Karpas-422 (cell line): ENCODE measurements at places on chromosomes 11 and 22. TPM values are rescaled to one million over a fixed set of nuclear protein-coding genes. Genes with fewer than 3 reads are reported as not detected.

GRCh38 chr22:17664414-17665055 is 26.0 kb downstream of the BCL2L13 start:
- no peak for DNase-seq

GRCh38 chr22:29722587-29722986 is 2.8 kb downstream of the CABP7 start:
- DNase-seq = no peak

DNA sequence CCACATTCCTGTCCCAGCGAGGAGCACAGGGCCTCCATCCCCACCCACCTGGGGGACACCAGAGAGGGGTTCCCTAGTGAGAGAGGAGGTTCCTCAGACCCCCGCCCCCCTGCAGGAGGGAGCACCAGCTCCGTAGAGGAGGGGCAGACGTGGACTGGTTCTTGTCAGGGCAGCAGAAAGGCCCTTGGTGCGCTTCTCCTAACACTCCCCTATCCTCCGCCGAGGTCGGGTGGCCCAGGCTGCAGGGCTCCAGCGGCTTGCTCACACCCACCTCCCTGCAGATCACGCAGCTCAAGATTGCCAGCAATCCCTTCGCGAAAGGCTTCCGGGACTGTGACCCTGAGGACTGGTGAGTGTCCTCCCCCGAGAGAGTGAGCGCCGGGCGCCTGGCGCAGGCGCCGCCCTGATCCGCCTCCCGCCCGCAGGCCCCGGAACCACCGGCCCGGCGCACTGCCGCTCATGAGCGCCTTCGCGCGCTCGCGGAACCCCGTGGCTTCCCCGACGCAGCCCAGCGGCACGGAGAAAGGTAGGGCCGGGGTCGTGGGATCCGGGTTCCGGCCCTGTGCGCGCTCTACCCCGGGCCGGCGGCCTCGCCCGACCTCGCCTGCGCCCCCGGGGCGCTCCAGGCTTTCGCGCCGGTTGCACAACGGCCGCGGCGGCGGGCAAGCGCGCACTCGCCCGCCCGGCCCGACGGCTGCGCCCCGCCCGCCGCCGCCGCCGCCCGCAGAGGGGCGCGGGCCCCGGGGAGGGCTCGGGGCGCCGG is 5.1 kb downstream of the TBX1 start:
- DNase-seq = no peak

- no peak for DNase-seq
Measured at GRCh38 chr11:270451-271318, 7.5 kb upstream of the NLRP6 start.

GRCh38 chr22:47009304-47010101 is 247.1 kb downstream of the TBC1D22A start:
- no peak for DNase-seq

- DNase-seq = no peak
Measured at GRCh38 chr11:1336836-1337646, 27.6 kb upstream of the TOLLIP start.

DNA sequence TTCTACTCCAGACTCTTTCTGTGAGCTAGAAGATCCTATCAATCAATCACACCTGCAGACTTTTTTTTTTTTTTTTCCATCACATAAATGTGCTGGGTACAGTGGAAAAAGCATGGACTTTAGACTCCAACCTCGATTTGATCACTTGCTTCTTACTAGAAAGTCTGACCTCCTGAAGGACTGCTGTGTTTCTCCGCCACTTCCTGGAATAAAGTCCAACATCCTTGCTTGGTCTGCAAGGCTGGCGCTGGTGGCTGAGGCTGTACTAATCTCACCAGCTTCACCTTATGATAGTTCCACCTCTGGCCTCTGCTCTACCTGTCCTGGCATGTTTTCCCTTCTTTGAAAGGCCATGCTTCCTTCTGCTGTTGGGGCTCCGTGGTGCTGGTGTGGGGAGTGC is 60.9 kb upstream of the SESN3 start:
- DNase-seq = no peak

DNA sequence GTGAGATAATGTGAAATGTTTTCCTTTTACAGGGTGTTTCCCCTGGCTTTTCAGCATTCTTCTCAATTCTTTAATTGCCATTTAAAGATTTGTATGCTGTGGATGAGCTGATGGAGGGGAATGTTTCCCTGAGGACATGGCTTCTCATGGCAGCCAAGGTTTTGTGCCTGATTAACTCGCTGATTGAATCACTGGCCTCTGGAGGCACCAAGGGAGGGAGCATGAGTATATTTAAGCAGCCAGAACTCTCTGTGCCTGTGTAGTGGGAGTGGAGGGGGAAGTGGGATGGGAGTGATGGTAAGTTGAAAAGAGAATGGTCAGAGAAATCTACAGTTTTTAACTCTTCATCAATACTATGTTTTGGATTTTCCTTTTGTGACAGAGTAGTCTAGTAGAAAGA is 88.7 kb downstream of the STIM1 start:
- no peak for DNase-seq

DNA sequence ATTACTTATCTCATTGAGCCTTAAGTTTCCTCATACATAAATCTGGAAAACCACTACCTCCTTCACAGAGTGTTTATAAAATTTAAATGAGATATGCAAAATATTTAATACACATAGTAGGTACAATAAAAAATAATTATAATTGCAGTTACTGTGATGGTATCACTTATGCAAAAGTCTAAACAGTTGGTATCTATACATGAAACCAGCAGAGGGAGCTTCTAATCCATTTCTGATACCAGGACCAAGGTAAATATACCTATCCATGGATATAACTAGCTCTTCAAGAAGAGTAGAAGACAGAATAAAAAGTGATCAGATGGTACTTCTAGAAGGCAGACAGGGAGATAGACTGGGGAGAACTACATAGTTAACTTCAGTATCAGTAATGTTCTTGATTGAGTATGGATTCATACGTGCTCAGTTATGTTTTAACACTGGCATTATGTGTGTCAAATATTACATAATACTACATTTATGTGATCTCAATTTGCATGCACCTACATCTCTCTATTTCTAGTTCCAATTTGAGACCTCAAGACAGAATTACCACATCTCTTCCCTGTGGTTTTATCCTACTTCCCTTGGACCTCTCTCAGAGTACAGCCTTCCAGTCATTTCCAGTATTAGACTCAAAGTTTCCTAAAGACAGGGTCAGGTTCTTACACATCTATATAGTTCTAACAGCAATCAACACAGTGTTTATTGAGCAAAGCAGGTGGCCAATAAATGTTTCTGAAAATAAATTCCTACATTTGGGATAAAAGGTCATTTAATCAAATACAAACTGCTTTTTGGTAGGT is 13.7 kb upstream of the TSG101 start:
- DNase-seq = peak; percentile 79

DNA sequence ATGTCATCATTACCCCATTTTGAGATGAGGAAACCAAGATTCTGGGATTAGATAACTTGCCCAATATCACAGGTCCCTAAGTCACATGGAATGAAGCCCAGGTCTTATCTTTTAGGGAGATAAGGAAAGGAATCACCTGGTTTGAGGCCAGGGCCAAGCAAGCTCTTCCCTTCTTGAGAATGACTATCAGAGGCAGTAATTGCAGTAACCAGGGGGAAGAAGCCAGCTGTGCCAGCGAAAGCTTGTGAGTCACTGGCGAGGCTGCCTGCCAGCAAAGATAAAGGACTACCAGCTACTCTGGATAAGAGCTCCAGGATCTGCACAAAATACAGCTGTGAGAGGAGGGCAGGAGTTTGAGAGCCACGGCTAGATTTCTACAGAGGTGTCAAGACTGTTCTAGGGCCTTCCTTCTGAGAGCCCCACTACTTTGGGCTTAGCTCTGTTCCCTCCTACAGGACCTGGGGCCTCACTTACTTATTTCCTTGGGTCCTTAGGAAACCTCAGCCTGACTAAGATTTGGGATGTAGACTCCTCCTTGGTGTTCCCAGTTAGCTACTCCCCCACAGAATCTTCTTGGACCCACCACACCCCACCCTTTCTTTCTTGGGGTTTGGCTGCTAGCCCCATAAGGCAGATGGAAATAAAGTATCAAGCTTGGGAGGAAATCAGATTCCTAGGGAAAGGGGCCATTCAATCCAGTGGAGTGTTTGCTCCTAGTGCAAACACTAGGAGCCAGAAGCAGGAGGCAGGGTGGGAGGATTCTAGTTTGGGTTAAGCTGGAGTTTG is 9.7 kb upstream of the CCKBR start:
- DNase-seq = no peak

DNA sequence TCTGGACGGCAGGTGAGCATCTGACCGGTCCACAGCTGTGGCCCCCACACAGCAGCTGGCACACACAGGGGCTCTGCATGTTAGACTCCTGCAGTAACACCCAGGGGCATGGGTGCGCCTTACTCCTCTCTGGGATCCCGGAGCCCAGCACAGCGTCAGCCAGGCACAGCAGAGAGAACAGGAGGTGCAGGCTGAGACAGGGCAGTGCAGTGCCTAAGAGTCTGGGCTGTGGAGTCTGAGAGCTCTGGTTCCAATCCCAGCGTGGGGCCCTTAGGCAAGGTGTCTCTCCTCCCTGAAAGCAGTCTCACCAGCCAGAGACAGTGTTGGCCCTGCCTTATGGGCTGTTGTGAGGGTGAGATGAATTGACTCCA is 2.3 kb downstream of the NUDT8 start:
- no peak for DNase-seq

GRCh38 chr11:48036466-48036865 is 56.1 kb downstream of the PTPRJ start:
- DNase-seq = peak; percentile 42

DNA sequence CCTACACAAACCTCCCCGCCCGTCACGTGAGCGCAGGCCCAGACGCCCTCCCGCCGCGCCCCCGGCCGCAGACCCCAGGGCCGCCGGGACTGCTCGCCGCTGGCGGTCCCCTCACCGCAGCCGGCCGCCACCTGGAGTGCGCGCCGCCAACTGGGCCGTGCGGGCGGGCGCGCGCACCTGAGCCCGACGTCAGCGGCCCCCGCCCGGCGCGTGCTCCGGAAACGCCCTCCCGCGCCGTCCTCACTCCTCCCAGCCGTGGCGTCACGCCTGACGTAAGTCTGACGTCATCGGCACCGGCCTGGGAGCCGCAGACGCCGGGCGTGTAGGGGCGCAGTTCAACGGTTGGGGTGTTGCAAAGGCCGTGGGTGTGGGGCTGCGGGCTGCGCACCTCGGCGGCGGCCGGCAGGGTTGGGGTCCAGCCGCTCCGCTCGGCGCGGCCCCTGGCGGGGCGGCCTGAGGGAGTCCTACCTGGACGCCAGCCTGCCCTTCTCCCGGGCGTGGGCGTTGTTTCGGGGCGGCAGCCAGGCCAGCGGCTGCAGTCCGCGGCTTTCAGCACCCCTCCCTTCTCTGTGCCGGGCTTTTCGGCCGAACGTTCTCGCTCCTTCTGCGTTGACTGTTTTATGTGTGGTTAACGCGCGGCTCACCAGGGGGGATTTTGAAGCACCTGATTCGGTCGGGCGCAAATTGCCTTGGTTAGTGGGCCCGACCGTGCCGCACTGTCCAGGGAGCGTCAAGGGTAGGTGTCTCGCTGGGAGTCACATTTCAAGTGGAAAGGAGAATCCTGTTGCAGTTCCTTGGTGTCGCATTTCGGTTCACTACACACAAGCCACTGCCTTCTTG is at the start of gene JOSD1:
Gene JOSD1 (minus strand): TSS at position 155 of the 840 bp plus-strand sequence. CDS start 956 bp downstream, outside the sequence.
- peak; percentile 98 for DNase-seq

GRCh38 chr11:7971846-7972245 is 6.6 kb upstream of the NLRP10 start:
- DNase-seq = no peak

Gene TBX10
- total RNA-seq = not detected in 2 replicates

Gene INPP5J
- total RNA-seq = 14.4 and 18.3 TPM in 2 replicates

Gene OR52N4
- total RNA-seq = not detected in 2 replicates

Gene OR8D4
- not detected in 2 replicates for total RNA-seq

Gene SHANK3
- total RNA-seq = 0.04 TPM in 1 of 2 replicates, not detected in the other

Gene PAMR1
- total RNA-seq = not detected in 2 replicates
